A673 (cell line): ENCODE measurements at places on chromosomes 7 and 10. TPM values are rescaled to one million over a fixed set of nuclear protein-coding genes. Genes with fewer than 3 reads are reported as not detected.
A peak's percentile ranks its signal among the peaks of the same experiment; 100 is the strongest.

GRCh38 chr7:2509298-2509906, 10.2 kb upstream of the LFNG start:
- H3K36me3 ChIP-seq = no peaks in the 10 kb centered on the region
- H3K27me3 ChIP-seq = no peaks in the 10 kb centered on the region
- no peak for DNase-seq
- no peak overlapping the region for H3K4me3 ChIP-seq
- H3K27ac ChIP-seq = no peak overlapping the region

GRCh38 chr7:37770838-37771237, 77.6 kb upstream of the NME8 start:
- H3K27ac ChIP-seq = no peak overlapping the region
- no peaks in the 10 kb centered on the region for H3K36me3 ChIP-seq
- H3K4me3 ChIP-seq = no peak overlapping the region
- no peaks in the 10 kb centered on the region for H3K27me3 ChIP-seq

Gene KIAA1549
- total RNA-seq = 2.5 and 4.2 TPM in 2 replicates

GRCh38 chr10:132469197-132469884, 68.2 kb upstream of the INPP5A start:
- no peaks in the 10 kb centered on the region for H3K27me3 ChIP-seq
- no peaks in the 10 kb centered on the region for H3K36me3 ChIP-seq
- H3K4me1 ChIP-seq = peaks cover 16% of the 10 kb centered on the region
- H3K27ac ChIP-seq = peak overlapping the region; percentile 42
- peak; percentile 77 for DNase-seq

DNA sequence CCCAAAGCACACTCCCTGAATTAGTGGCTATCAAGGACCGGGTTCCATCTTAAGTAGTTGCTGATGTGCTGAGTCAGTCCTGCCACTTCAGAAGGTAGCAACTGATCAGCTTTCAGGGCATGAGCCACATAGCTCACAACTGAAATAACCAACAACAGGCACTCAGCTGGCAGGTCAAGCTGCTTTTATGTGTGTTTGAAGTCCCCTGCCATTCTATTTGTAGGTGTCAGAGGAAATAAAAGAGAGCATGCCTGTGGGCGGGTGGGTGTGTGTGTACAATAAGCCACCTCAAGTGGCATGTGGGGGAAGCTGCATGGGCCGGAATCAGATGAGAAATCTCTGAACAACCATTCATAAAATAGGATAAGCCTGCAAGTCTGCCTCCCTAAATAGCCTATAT, 114.3 kb upstream of the YAE1 start:
- H3K4me3 ChIP-seq = no peak overlapping the region
- no peak for DNase-seq
- no peak overlapping the region for H3K27ac ChIP-seq
- peaks cover 63% of the 10 kb centered on the region for H3K27me3 ChIP-seq
- H3K36me3 ChIP-seq = no peaks in the 10 kb centered on the region

- no peaks in the 10 kb centered on the region for H3K36me3 ChIP-seq
- H3K4me3 ChIP-seq = no peak overlapping the region
- H3K4me1 ChIP-seq = no peaks in the 10 kb centered on the region
- no peak overlapping the region for H3K27ac ChIP-seq
Measured at GRCh38 chr7:30973292-30973691, 9.5 kb downstream of the GHRHR start.

GRCh38 chr10:123150271-123150985, 2.5 kb downstream of the HMX2 start:
- peaks cover 8% of the 10 kb centered on the region for H3K4me1 ChIP-seq
- H3K4me3 ChIP-seq = peak overlapping the region; percentile 40
- DNase-seq = no peak
- peaks cover 2% of the 10 kb centered on the region for H3K36me3 ChIP-seq
- H3K27me3 ChIP-seq = peaks cover 59% of the 10 kb centered on the region

GRCh38 chr10:67612577-67613537, 83.1 kb downstream of the CTNNA3 start:
- no peak overlapping the region for H3K27ac ChIP-seq
- DNase-seq = no peak
- H3K4me3 ChIP-seq = no peak overlapping the region
- H3K36me3 ChIP-seq = no peaks in the 10 kb centered on the region
- peaks cover 11% of the 10 kb centered on the region for H3K27me3 ChIP-seq
- H3K4me1 ChIP-seq = no peaks in the 10 kb centered on the region

Gene INTS15
- total RNA-seq = 39.7 and 43.4 TPM in 2 replicates

Gene RADIL
- total RNA-seq = 5.0 and 7.6 TPM in 2 replicates

GRCh38 chr10:127322286-127322685, 125.9 kb upstream of the INSYN2A start:
- no peak for DNase-seq
- H3K36me3 ChIP-seq = no peaks in the 10 kb centered on the region
- H3K27me3 ChIP-seq = no peaks in the 10 kb centered on the region

Gene ACTL6B
- total RNA-seq = 0.31 TPM in 1 of 2 replicates, not detected in the other

Gene PBLD
- total RNA-seq = 4.9 and 6.2 TPM in 2 replicates

GRCh38 chr7:67301667-67302066, 305.0 kb downstream of the TYW1 start:
- peak overlapping the region; percentile 73 for H3K4me3 ChIP-seq
- no peaks in the 10 kb centered on the region for H3K27me3 ChIP-seq
- no peak for DNase-seq

- no peaks in the 10 kb centered on the region for H3K27me3 ChIP-seq
- H3K4me1 ChIP-seq = peaks cover 20% of the 10 kb centered on the region
- no peak for DNase-seq
- no peaks in the 10 kb centered on the region for H3K36me3 ChIP-seq
- H3K4me3 ChIP-seq = no peak overlapping the region
Measured at GRCh38 chr7:129828078-129828762, 124.5 kb downstream of the UBE2H start.

GRCh38 chr10:117164592-117165537, 26.8 kb upstream of the VAX1 start:
- DNase-seq = no peak
- peaks cover 54% of the 10 kb centered on the region for H3K4me1 ChIP-seq
- peak overlapping the region; percentile 55 for H3K4me3 ChIP-seq

Gene INMT
- 0.11 and 0.17 TPM in 2 replicates for total RNA-seq

Gene ACHE
- 0.52 and 0.87 TPM in 2 replicates for total RNA-seq

DNA sequence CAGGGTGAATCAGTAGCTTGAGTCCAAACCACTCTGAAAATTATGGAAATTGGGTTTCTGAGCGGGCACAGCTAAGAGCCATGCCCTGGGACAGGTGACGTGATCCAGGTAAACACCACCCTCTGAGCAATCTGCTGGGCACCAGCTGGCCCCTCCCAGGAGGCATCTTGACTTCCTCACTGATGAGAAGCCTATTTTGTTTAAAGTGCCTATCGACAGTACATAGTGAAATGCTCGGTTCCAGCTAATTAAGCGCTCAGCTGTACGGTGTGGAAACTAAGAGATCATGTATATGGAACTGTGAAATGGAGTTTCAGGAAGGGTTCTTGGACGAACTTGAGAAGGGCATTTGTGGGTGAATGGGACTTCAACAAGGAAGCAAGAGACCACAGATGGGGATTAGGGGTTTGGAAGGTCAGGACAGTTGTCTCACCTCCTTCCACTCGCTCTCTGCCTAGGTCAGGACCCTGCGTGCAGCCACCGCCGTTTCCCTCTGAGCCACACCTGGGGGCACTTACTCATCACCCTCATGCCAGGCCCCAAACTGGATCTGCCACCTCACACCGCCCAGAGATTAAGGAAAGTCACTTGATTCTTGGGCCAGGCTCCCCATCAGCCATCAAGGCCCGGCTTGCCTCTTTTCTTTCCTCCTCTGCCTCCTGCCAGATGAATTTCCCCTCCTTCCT, 3.2 kb downstream of the ITPRIP start:
- H3K36me3 ChIP-seq = no peaks in the 10 kb centered on the region
- no peak for DNase-seq
- no peak overlapping the region for H3K4me3 ChIP-seq
- H3K4me1 ChIP-seq = peaks cover 58% of the 10 kb centered on the region

Gene H2BK1
- not detected in 2 replicates for total RNA-seq

DNA sequence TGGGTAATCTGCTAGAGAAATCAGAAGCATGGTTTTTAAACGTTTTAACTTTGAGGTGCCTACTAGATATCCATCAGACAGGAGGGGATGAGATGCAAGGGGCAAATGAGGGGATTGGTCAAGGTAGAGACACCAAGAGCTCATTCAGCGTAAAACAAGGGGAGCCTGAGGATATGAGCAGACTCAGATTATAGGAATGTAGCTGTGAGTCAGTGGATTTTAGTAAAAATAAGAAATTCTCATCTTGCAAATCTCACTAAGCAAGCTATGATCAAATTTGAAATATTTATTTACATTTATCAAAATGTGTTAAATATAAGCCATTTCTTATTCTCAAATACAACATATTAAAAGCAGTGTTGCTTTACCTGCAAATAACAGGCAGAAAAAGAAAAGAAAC, 21.4 kb upstream of the TFEC start:
- no peaks in the 10 kb centered on the region for H3K36me3 ChIP-seq
- H3K27ac ChIP-seq = no peak overlapping the region
- H3K4me3 ChIP-seq = no peak overlapping the region
- peaks cover 18% of the 10 kb centered on the region for H3K27me3 ChIP-seq
- DNase-seq = no peak
- no peaks in the 10 kb centered on the region for H3K4me1 ChIP-seq

DNA sequence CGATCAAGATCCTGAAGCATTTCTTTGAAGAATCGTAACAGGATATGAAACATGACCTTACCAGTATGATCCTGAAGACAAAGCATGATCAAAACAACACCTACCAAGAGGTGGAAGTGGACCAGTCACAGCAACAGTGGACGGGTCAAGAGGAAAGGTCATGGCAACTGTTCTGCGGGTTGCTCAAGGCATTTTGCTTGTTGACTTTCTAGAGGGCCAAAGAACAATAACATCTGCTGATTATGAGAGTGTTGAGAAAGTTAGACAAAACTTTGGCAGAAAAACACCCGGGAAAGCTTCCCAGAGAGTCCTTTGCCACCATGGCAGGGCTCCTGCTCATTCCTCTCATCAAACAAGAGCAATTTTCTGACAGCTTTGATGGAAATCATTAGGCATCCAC, 65.6 kb upstream of the LRRC18 start:
- no peaks in the 10 kb centered on the region for H3K36me3 ChIP-seq
- DNase-seq = no peak
- H3K4me3 ChIP-seq = no peak overlapping the region
- H3K27ac ChIP-seq = no peak overlapping the region
- H3K4me1 ChIP-seq = no peaks in the 10 kb centered on the region

- DNase-seq = no peak
- H3K27ac ChIP-seq = no peak overlapping the region
- no peaks in the 10 kb centered on the region for H3K36me3 ChIP-seq
- H3K27me3 ChIP-seq = peaks cover 92% of the 10 kb centered on the region
- no peaks in the 10 kb centered on the region for H3K4me1 ChIP-seq
Measured at GRCh38 chr10:117241541-117242462, 888 bp downstream of the SLC18A2 start.

Gene PSD
- 5.8 and 7.3 TPM in 2 replicates for total RNA-seq

- peak; percentile 48 for DNase-seq
- no peaks in the 10 kb centered on the region for H3K4me1 ChIP-seq
- peak within 1 kb of the TSS; percentile 45 for H3K4me3 ChIP-seq
- no peak within 1 kb of the TSS for H3K27ac ChIP-seq
- H3K36me3 ChIP-seq = no peaks in the 10 kb centered on the region
- H3K27me3 ChIP-seq = peaks cover 64% of the 10 kb centered on the region
Measured at GRCh38 chr10:99329304-99329553, at the start of gene CNNM1. TSS of gene CNNM1 (plus strand) at chr10:99329356. CDS start at chr10:99329388, 32 bp downstream.

Gene MRLN
- total RNA-seq = 0.72 TPM in 1 of 2 replicates, not detected in the other

GRCh38 chr7:111011520-111011919, 79.4 kb upstream of the LRRN3 start:
- no peak overlapping the region for H3K27ac ChIP-seq
- no peak overlapping the region for H3K4me3 ChIP-seq
- no peak for DNase-seq
- H3K36me3 ChIP-seq = no peaks in the 10 kb centered on the region
- no peaks in the 10 kb centered on the region for H3K4me1 ChIP-seq
- H3K27me3 ChIP-seq = no peaks in the 10 kb centered on the region

Gene SUN3
- not detected in 2 replicates for total RNA-seq

DNA sequence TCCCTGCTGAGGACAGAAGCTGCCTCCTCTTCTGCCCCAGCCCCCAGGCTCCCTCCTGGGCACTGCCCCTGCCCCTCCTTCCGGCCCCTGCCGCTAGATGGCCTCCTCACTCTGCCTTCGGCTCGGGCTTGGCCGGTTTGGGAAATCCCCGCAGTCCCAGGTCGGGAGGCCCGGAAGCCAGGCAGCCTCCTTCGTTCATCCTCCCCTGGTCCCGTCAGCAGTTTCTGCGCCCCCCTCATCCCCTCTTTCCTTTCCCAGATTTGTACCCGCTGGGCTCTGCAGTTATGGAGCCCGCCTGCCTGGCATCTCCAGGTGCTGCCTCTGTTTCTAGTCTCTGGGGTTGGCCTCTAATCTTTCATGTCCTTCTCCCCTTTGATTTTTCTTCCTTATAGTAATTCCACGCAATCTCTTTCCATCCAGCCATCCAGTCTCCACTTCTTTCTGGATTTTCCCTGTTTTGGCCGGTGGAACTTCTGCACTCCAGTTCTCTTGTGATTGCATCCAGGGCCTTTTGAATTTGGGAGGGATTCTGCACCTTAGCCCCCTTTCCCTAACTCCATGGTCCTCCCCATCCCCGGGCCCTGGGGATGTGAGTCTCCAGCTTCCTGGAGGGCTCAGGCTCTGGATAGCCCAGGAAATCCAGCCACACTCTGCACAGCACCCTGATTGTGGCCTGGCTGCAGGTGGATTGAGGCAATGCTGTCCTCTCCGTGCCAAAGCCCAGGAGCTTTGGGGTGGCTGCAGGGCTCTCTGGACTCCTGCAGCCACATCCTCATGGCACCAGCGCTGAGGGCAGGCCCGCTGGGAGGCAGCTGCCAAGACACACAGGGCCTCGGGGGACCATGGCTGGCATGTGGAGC, 3.3 kb upstream of the SHH start:
- peaks cover 66% of the 10 kb centered on the region for H3K27me3 ChIP-seq
- H3K27ac ChIP-seq = no peak overlapping the region
- H3K4me3 ChIP-seq = no peak overlapping the region
- DNase-seq = peak; percentile 56
- H3K36me3 ChIP-seq = no peaks in the 10 kb centered on the region
- no peaks in the 10 kb centered on the region for H3K4me1 ChIP-seq

DNA sequence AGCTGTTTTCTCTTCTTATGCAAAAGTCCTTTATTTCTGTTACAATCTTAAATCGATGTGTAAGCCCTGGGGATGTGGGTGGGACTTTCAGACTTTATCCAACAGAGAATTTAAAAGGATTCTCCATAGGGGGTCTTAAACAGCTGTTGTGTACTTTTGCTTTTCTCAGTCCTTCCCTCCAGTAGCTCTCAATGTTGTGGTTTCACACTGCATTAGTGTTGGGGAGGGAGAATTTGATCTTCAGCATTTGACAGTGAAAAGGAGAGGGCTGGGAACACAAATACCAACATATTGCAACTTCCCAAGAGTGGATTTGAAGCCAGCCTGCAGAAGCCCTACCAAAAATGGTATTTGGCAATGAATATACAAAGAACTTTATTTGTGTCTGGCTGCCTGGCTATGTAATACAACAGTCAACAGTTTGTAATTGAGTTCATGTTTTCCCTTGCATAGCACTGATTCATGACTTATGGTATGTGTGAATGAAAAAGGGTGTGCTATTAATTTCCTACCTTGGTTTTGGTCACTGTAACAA, 80.1 kb upstream of the CAPZA2 start:
- DNase-seq = peak; percentile 97
